ENCODE measurements at places on chromosomes 3 and 15. TPM values are rescaled to one million over a fixed set of nuclear protein-coding genes. Genes with fewer than 3 reads are reported as not detected.

- DNase-seq, result no peak
These were observed 61.8 kb downstream of the OXNAD1 start for GRCh38 chr3:16326724-16327349.

GRCh38 chr15:101827257-101827656 is 15.3 kb downstream of the OR4F15 start:
- no peak for DNase-seq

DNA sequence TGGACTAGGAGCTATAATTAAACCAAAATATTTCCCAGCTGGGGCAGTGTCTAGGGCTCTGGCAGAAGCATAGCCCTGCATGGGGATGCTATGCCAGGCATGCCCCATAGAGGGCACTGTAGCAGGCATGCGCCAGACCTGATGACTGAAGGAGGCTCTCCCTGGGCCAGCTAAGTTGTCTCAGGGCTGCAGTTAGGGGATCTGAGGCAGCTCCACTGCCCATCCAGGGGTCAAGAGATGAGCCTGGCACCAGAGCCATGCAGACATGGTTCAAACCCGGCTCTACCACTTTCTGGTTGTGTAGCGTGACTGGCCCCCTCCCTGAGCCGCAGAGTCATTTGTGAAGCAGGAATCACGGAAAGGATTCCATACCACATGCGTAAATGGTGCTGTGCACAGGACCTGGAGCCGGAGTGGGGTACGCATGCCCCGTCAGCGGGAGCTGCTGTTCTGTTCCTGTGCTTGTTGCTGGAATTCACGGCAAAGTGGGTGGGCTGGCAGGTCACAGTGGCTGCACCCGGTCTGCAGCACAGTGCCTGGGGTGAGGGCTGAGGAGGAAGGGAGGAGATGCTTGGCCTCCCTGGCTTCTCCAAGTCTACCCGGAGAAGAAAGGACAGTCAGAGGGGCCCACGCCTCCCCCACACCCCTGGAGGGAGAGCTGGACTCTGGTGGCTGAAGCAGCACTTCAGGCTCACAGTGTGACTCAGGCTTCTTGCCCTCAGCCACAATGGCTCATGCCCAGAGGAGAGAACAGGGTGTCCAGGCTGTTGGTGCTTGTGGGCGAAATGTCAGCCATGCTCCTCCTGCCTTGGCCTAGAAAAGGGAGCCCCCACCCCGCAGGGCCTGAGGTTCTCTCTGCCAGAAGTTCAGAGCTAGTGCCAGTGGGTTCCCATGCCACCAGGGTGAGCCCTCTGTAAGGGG is 43.1 kb downstream of the DNASE1L3 start:
- DNase-seq, result peak; percentile 68

DNA sequence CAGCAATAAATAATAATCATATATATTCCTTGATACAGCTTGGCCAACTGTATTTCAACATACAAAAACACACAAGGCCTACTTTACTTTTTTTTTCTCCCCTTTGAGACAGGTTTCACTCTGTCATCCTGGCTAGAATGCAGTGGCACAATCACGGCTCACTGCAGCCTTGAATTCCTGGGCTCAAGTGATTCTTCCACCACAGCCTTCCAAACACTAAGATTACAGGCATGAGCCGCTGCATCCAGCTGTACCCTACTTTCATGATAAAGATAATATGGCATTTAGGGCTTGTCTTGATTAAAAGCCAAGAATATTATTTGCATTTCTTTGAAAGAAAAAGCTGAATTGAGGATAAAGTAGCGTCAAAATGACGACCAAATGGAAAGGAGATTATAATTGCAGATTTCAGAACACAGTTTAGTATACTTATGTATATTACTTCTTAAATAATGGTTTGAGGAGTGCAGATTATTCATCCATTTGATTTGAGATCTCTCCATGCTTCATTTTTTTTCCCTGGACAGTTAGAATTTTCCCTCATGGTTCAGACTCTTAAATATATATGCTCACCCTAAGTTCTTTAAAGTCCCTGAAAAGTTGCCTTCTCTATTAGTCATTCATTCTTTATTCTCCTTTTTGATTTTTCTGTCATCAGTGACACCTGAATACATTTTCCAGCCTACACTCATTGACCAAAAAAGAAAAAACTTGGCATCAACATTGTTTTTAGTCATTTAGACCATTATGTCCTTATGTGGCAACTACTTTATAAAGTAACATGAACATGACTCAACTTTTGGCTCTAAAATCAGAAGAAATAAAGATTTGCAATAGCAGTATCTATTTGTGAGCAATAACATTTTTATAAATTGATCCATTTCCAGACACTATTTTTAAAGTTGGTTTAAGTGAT is 48.5 kb upstream of the MLF1 start:
- no peak for DNase-seq

GRCh38 chr15:92395098-92395635 is 1.5 kb downstream of the ST8SIA2 start:
- no peak for DNase-seq

GRCh38 chr3:99877031-99877579 is 59.4 kb downstream of the CMSS1 start:
- DNase-seq, result no peak

Gene C2CD4B
- total RNA-seq, result 1.0 TPM

Gene ZNF80
- total RNA-seq, result not detected

Gene CFAP44
- 1.1 TPM for total RNA-seq

GRCh38 chr3:35641920-35642527 is 2.7 kb downstream of the ARPP21 start:
- no peak for DNase-seq

DNA sequence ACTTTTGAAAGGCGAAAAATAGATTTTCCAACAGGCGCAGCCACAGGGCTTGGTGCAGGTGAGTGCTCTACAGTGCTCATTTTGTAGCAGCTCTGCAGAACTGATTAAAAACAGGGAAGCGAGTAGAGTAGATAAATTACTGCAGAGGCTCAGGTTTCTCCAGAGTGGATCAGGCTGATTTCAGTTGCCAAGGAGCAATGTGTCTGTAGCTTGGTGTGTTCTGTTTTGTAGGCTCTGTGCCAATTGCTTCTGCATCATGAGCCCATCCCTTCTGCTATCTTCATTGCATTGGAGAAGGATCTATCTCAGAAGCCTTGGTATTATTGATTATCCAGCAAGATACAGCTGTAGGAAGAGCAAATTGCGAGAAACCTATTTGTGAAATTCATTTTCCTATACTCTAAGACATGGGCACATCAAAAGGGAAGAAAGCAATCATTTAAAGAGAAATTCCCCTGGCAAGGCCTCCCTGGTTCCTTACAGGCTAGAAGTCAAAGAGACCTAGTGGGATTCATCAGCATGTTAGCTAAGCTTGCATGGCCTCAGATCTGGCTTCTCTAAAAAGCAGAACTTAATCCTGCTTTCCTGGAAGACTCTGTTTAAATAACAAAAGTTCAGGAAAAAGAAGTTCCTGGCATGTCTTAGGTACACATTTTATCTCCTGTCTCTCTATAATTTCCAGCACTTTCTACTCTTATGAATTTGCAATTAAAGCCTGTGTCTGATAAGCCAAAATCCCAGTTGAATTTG is 432.4 kb upstream of the ATP10A start:
- DNase-seq, result no peak

- no peak for DNase-seq
These were observed 902 bp downstream of the P2RY13 start for GRCh38 chr3:151328298-151328995.

GRCh38 chr15:61038910-61039309 is 190.2 kb downstream of the RORA start:
- DNase-seq, result no peak

DNA sequence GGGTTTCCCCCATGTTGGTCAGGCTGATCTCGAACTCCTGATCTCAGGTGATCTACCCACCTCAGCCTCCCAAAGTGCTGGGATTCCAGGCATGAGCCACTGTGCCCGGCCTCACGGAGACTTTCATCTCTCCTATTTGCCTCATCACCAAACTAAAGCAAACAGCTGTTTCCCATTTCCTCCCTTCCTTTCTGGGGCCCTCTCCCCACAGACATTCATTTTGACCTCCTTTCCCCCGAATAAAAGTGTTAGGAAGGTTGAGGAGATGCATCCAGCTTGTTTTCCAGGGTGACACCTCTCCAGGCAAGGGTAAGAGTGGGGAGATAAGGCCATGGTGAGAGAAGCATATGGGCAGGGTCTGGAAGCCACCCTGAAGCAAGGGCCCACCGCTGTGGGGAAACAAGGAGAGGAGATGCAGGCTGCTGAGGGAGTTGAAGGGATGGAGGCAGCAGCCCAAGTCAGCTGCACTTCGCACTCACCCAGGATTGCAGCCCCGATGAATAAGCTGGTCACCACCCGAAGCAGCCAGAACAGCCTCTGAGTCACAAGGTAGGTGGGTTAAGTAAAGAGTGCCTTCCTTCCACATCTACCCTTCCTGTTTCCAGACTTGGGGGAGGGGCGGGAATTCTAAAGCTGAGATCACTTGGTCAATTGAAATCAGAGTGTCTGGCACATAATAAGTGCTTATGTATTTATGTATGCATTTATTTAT is 7.7 kb downstream of the DUOXA2 start:
- DNase-seq, result no peak

DNA sequence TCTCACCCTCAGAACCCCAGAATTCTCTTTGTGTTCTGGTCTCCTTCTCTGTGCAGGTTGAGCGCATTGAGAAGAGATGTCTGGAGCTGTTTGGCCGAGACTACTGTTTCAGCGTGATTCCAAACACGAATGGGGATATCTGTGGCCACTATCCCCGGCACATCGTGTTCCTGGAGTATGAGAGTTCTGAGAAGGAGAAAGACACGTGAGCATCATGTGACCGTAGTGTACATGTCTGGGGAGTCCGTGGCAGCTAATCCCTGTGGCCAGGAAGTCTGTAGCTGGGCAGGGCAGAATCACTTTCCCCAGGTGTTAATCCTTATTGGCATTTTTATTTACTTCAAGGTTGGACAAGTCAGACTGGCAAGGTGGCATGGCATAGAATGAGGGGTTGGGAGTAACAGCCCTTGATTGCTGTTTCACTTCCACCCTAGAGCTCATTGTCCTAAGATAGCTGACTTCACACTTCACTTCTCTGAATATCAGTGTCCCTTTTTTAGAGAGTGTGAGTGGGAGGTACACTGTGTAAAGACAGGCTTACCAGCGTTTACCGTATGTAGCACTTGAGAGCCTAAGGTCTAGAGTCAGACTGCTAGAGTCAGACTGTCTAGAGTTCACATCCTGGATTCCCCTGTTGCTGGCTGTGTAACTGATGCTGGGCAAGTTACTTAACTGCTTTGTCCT is 4.4 kb downstream of the MTMR14 start:
- DNase-seq, result no peak

- DNase-seq, result no peak
These were observed 64.6 kb downstream of the FBLN2 start for GRCh38 chr3:13613343-13614190.

DNA sequence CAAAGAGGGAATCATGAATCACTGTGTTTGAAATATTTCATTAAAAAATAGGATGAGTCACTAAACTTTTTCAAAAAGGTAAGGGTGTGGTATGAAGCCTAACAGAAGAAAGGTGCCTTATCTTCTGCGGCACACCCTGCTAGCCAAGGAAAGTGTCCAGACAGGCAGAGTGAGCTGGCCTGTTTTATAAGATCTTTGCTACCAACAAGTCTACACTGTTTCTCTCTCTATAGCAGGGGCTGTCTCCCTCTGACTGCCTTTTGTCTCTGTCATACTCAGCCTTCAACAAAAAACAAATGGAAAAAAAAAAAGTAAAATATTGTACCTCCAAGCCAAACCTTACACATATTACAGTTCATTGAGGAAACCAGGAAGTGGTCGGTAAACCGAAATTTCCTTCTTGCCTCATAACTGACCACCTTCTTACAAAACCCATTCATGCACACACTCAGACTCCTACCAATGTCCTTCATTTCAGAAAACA is 9.1 kb downstream of the ZDHHC3 start:
- DNase-seq, result no peak

Gene CNBP
- 797 TPM for total RNA-seq

DNA sequence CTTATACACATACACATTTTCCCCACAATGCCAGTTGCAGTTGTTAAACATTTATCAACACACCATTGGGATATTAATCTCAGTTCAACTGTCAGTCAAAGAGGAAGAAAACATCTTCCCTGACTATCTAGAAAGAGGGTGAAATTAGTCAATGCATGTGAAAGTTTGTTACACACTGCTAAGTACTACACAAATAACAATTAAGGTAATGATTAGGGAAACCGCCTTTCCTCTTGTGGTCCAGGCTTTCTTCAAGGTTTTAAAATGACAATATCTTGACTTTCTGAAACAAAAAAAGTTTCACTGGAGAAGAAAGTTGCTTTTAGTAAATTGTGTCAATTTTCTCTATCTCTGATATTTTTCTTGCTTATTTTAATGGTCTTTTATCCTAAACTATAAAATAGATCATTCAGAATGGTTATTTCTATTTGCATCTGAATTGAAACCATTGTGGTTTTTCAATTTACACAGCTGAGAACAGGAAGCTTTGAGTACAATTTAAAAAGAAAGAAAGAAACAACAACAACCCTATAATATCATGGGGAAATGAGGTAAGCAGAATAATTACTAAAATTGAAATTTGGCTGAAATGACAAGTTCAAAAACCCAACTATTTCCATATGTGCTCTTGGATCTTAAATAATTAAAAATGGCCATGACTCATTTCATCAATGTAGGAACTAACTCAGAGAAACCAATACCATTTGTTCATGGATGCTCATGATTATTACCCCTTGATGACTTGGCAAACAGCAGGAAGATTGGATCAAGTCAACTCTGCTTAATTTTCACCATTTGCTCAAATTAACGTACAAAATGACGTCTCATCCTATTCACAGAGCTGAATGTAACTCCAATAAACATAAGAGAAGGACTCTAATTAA is 31.7 kb downstream of the GPR149 start:
- DNase-seq, result no peak

Gene FOXB1
- total RNA-seq, result not detected

Gene KLHL40
- 241 TPM for total RNA-seq

Gene RETNLB
- not detected for total RNA-seq

DNA sequence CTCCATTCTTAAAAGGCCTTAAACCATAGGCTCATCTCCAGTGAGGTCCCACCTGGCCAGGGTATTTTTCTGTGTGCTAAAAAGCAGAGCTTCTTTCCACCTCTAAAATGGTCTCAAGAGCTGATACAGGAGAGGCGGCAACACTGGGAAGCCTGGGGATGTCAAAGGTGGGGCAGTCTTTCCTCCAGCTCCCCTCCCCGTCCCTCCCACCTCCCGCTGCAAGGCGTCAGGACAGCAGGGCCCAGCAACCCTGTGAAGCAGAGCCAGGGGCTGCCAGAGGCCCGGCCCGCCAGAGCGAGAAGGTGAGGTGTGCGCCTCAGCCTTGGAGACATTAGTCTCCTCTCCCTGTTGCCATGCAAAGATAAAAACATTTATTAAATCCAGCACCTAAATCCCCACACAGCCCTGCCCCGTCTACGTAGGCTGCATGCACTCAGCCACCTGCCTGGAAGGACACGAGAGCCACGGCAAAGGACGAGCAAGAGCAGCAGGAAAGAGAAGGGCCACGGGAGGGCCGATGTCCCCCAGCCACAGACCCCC is 75.6 kb downstream of the FAM174B start:
- DNase-seq, result no peak

Gene RBM15B
- total RNA-seq, result 9.9 TPM

All from psoas muscle (tissue), 8 donors.